ENCODE measurements at places on chromosomes 3 and 15.

DNA sequence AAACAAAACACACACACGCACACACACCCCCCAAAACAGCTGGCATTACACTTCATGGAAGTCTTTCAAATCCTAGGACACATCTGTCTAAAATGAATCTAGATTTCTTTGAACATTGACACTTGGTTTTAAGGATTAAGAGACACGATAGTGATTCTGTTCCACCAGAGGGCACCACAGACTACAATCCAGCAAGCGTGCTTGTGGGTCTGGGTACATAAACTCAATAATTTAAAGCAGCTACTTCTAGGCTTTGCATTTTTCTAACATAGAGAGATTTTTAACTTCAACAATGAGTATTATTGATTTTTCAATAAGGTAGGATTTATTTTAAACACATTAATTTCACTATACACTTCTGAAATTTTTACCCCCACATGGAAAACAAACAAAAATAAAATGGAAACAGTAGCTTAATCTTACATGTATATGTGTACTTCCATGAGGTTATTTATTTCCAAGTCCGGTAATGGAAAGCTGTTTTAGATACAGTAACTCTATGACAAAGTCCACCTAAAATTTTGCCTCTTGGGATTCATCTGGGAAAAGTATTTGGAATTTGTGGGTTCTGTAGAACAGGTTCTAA, 564.0 kb upstream of the TGFBR2 start:
- DNase-seq: peak; percentile 47

- no peak for DNase-seq
These were observed 35.6 kb downstream of the LRRFIP2 start for GRCh38 chr3:37138816-37139215.

DNA sequence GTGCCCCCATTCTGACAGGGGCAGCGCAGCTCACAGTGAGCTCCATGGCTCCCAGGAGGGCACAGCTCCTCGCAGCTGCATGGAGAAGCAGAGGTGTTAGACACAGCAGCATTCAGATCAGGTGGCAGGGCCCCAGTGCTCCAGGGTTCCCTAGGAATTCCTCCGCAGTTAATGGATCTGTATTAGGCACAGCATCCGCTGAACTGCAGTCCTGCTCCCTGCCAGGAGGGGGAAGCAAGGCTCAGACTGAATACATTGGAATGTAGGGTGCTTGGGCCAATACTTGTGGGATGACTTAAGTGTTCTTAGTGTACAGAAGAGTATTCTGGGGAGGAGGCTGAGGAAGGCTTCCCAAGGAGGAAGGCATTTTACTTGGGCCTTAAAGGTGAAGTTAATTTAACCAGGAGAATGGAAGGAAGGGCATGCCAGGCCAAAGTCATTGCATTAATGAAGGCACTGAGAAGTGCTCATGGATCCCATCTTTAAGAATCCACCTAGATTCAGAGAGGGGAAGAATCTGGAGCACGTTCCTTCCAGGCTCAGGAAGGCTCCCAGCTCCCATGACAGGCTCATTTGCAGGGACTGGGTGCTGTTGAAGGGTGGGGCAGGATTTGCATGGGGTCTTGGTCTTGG, 111.6 kb downstream of the RAB11A start:
- DNase-seq: peak; percentile 74

DNA sequence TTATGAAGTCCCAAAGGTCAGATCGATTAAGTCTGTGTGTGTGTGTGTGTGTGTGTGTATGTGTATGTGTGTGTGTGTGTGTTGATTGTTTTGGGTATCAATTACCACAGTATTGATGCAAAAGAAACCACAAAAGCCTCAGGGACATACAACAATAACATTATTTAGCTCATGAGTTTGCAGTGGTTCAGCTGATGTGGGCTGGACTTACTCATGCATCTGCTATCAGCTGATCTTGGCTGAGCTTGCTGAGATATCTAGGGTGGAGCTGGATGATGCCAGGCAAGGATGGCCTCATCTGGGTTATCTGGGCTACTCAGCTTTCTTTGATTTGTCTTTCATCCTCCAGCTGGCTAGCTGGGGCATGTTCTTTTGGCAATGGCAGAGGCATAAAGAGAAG, 82.4 kb upstream of the PRR23C start:
- DNase-seq: no peak

- no peak for DNase-seq
These were observed 17.8 kb upstream of the MUC13 start for GRCh38 chr3:124952282-124952855.

- DNase-seq: peak; percentile 43
These were observed 22.9 kb downstream of the KLF13 start for GRCh38 chr15:31349233-31350141.

DNA sequence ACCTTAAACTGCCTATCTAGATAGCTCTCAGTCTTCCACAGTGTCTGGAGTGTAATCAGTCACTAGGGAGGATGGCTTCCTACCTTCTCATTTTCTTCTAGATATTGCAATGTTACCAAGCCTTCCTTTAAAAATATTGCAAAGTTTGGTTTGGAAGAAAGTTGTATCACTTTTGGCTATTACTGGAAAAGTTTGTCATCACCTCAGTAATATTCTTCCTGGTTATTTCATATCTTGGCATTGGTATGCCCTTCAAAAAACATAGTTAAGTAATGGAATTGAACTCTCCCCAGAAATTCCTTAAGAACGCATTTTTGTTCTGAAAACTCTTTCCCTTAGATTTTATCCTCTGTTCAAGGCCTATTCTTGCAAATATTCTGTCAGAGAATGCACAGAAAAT, 179.3 kb upstream of the MME start:
- DNase-seq: no peak

DNA sequence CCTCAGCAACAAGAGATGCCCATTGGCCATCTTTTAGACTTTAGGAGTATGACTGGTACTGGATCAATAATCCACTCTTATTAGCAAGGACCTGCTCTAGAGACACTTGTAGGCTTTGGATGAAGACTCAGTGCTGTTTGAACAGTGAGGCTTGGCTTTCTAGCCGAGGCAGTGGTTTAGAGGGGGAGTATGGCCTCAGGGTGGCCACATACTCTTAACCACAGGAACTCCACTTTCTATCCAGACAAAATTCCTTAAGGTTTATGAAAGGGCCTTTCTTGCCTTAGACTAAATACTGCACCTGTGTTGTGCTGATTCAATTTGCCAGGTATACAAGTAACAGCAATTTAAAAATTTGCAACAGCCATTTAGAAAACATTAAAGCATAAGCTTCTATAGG, 1046.3 kb downstream of the DIPK2A start:
- no peak for DNase-seq

DNA sequence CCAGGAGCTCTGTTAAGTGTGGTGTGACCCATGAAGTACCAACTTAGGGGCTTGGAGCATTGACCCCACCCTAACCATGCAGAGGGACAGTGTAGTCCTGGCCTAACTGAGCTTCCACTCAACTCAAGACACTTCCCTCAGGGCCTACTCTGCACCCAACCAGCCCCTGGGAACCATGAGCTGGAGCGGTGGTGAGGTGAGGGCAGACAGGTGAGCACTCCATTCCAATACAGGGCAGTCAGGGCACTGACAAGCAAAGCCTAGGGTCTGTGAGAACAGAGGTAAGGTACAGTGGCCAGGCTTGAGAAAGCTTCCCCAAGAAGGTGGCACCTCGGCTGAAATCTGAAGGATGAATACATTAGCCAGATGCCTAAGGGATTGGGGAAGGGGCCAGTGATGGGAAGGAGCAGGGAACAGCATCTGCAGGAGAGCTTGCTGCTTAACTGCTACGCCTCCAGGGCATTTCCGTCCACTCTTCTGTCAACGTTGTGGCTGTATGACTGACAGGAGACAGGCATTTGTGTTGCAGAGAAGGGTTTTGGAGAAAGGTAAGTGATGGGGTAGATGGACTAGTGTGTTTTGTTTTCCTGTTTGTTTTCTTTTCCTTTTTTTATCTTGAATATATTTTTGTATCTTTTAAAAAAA, 243.5 kb upstream of the TRIM42 start:
- DNase-seq: no peak

DNA sequence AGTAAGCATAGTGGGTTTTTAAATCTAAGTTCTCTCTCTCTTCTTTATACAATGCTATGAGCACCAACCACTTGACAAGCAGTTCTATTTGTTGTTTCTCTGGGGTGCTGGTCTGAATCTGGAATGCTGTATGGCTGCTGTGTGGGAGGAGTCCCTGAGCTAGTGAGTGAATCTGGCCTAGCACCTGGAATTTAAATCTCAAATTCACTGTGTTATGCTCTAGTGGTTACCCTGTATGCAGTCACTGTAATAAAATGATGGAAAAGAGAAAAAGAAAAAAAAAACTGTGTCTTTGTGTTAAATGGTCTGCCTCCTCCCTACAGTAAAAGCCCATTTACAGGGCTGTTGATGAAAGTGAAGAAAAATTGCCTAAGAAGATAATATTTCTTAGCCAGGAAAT, 155.0 kb downstream of the ATP8B4 start:
- DNase-seq: no peak

DNA sequence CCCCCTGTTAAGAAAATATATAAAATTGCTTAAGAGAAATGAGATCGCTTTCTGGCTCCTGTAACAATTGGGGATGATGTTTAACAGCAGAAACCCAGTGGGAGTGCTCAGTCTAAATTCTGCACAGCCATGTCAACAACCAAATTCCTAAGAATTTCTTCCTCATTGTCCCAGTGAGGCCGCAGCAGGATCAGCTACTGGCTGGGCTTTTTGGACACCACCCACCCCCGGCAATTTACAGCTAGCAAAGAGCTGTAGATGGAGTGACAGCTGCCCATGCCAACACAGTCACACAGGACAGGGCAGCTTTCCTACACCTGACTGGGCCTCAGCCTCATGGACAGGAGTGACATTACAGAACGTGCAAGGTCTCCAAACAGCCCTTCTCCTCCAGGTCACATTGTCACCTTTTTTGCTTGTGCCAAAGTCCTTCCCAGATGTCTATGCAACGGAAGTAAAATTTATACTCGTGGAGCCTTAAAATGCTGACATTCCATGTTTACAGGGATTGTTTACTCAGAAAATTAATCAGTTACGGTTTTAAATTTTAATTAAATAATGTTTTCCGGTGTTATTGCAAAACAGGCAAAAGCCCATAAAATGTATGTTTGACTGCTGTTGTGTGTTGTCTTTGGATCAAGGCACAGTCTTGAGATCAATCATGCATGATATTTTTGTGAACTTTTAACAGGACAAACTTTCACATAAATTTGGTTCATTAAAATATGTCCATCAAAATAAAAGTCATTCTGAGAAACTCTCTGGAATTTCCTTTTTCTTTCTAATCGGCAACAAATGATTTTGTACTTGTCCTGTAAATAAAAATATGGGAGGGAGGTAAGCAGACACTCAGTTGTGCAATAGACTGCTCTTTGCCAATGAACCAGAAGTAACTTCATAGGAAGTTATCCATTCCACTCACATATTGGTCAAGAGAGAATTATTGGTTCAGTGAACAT, 943.2 kb downstream of the MCTP2 start:
- DNase-seq: no peak

GRCh38 chr3:170811515-170811914, 58.5 kb downstream of the RPL22L1 start:
- no peak for DNase-seq

DNA sequence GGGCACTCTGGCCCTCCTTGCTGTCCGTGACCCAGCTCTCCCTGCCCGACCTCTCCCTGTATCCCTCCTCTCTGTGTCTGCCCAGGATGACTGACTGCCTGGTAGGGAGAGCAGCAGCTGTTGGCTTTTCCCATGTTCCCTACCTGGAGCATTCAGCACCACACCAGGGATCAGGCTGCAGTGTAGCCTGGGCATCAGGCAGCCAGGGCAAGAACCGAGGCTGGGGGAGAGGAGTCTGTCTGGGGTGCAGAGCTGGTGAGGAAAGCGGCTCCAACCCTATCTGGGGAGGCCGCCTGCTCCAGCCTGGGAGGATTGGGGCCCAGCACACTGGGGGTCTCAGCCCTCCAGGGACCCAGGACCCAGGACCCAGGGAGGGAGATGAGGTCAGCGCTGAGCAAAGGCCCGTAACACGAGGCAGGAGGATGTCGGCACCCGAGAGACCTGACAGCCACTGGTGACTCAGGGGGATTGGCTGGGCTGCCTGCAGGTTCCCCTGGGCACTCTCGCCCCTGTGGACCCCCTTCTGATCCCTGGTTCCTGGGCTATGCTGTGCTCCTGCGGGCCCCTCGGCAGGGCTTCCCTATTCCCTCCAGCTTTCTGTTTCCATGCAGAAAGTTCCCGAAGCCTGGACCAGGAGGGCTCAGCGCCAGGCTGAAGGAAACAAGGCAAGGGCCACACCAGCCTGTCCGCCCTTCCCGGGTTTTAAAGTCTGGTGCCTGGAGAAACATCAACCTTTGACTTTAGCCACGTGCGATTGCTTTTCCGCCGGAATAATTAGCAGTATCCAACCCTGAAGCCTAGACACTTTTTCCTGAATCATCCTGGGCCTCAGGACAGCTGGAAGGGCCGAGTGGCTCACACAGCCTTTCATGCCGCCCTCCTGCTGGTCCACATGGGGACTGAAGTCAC, 128.2 kb upstream of the MEF2A start:
- DNase-seq: peak; percentile 33

DNA sequence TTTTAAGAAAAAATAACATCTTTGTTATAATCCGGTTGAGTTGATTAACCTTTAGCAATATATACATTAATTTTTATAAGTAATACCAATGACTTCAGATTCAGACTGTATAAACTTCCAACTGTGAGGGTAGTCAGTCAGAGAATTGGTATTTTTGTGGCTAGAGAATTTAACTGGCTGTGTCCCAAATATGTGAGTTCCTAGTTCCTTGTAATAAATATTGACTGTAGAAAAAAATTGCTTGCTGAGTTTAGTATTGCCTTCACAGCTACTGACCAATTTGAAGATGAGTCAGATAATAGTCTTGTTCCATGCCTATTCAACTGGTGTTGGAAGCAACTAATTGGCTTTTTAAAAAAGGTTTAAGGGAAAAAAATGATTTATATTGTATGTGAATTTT, 210.8 kb downstream of the GAP43 start:
- DNase-seq: no peak

- no peak for DNase-seq
These were observed 22.9 kb upstream of the UTS2B start for GRCh38 chr3:191353022-191353777.

DNA sequence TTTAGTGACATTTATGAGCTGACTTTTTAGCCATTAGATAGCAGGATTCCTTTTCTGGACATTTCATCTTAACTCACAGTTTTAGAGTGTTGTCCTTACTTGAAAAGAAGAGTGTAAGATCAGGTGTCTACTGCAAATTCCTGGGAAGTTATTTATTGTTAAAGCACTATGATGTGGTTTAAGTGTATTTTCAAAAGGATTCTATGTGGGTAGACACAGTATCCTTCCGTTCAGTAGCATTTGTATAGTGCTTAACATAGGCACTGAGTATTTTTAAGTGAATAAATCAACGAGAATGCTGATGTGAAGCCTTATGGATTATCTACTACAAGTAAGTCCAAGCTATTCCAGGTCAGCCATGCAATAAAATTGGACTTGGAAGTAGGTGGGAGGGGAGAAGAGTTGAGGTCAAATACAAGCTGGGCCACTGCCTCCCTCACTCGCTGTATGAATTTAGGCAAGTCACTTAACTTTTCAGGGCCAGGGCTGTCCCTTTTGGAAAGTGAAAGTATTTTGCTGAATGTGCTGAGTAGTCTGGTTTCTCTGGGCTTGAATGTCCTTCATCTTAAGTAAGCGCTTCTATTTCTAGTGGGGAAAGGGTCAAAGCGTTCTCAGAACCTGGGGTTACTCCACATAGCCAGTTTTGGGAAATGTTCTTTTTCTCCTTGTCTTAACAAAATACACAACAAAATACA, 48.6 kb downstream of the GAP43 start:
- DNase-seq: no peak
